ENCODE measurements at places on chromosomes 11 and 22.

GRCh38 chr22:47221840-47222615 lies 459.6 kb downstream of the TBC1D22A start:
- DNase-seq = no peak

- DNase-seq = no peak
Measured at GRCh38 chr11:118247041-118247440, 5.1 kb downstream of the MPZL3 start.

DNA sequence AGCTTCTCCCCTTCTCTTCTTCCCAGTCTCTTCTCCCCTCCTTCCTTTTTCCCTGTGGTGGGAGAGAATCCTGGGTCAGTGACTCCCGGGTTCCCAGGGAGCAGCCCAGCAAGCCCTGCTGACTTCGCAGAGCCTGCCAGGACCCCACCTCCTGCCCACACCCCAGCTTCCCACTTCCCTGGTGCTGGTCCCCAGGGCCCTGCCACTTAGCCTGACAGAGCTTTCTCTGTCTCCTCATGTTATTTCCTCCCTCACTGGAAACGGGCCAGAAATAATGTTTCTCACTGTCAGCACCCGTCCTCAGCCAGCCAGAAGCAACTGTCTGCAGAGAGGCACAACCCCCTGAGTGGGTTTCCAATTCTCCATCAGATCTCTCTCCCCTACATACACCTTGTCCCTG lies 27.1 kb downstream of the C11orf96 start:
- DNase-seq = no peak

DNA sequence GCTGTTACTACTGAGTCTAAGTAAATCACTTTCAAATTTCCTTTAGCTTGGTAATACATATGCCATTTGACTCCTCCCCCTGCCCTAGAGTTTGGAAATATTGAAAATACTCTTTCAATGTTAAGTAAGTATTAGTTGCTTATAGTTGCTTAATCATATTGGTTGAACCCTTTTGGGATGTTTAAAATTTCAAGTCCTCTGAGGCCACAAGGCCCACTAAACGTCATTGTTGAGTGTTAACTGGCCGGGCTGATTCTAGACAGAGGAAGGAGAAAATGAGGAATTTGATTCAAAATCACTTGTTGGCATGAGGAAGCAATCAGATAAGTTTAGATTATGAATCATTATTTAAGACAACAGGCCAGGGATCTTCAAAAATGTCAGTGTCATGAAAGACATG lies 8.5 kb downstream of the NAV2 start:
- DNase-seq = no peak

DNA sequence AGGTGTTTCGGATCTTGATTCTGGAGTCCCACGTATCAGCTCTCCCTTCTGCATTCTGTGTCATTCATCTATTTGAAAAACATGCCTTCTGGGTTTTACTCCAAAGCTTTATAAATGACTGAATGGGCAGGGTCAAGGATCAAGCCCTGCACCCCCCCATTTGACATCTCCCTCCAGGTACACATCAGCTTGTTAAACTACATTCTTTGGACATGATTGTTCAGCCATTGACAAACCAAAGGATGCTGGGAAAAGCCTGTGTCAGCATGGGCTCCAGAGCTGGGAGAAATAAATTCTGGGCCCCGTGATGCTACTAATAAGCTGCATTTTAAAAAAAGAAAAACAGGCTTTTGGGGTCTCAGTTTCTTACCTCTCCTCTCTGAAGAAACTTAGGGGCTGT lies 103.7 kb downstream of the DSCAML1 start:
- no peak for DNase-seq

Data from right renal cortex interstitium (tissue), 3 donors.